ENCODE measurements at places on chromosomes 1 and 21.

DNA sequence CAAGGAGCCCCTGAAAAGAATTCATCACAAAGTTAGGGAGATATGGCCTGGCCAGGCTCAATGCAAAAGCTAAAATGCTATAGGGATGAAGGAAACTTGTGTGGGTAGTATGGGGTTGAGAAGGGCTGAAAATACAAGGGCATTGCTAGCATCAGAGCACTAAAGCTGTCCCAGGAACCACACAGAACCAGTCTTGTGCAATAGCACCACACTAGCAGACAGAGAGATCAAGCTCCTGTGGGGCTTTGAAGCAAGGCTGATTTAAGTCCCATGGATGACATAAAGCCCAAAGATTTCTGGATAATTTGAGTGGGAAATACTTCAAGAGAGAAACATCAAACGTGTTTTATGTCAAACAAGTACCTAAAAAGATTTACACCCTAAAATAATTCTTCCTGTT lies 97.1 kb downstream of the VAV3 start:
- DNase-seq: no peak

- no peak for DNase-seq
Observed at GRCh38 chr1:15797614-15798390, 9.6 kb downstream of the UQCRHL start.

- DNase-seq: no peak
Observed at GRCh38 chr1:112141923-112142322, 152.5 kb upstream of the KCND3 start.

GRCh38 chr1:160410406-160411005 lies 10.1 kb downstream of the VANGL2 start:
- DNase-seq: no peak

- DNase-seq: no peak
Observed at GRCh38 chr1:50373532-50373931, 49.7 kb downstream of the DMRTA2 start.

DNA sequence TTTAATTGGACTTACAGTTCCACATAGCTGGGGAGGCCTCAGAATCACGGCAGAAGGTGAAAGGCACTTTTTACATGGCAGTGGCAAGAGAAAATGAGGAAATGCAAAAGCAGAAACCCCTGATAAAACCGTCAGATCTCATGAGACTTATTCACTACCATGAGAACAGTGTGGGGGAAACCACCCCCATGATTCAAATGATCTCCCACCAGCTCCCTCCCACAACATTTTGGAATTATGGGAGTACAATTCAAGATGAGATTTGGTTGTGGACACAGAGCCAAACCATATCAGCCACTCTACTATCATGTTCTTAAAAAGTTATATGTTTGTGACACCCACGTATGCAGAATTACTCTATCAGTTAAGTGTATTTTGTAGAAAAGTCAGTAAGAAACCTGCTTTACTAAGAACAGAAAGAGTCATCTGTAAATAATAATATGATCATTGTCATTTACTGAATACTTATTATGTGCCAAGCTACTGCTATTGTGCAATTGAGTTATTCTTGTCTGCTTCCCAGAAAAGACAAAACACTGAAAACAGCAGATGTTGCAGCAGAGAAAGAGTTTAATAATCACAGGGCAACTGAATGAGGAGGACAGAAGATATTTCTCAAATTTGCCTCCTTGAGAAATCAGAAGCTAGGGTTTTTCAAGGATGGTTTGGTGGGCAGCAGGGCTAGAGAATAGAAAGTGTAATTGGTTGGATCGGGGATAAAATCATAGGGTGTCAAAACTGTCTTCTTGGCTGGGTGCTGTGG lies 207.7 kb upstream of the FGGY start:
- DNase-seq: no peak
